ENCODE measurements at places on chromosomes 6 and 20.

DNA sequence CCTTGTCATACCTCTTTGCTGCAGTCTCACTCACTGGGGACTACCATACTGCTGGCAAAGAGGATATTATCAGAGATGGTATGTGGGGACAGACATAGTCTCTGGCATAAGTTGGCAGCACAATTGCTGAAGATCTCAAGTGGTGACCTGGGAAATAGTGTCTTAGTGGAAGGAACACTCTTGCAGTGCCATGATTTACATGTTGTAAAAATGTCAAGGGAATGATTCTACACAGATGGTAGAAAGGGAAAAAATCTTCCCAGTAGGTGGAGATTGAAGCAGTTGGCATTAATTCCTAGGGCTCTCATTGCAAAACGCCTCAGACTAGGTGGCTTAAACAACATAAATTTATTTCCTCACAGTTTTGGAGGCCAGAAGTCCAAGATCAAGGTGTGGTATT lies 662.2 kb downstream of the DHX35 start:
- no peak for DNase-seq

- peak; percentile 8 for DNase-seq
Observed at GRCh38 chr20:33401921-33402369, 626 bp upstream of the CDK5RAP1 start.

DNA sequence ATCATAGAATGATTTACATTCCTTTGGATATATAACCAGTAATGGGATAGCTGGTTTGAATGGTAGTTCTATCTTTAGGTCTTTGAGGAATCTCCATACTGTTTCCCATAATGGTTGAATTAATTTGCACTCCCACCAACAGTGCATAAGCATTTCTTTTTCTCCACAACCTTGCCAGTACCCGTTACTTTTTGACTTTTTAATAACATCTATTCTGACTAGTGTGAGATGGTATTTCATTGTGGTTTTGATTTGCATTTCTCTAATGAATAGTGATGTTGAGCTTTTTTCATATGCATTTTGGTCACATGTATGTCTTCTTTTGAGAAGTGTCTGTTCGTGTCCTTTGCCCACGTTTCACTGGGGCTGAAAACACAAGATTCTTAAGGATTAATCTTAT lies 107.3 kb downstream of the TINAG start:
- no peak for DNase-seq

- DNase-seq, result no peak
Observed at GRCh38 chr6:87116922-87117321, 22.0 kb upstream of the CGA start.

- DNase-seq, result no peak
Observed at GRCh38 chr20:51837876-51838420, 35.6 kb upstream of the SALL4 start.

- no peak for DNase-seq
Observed at GRCh38 chr20:56779452-56780143, 150.5 kb downstream of the TFAP2C start.

DNA sequence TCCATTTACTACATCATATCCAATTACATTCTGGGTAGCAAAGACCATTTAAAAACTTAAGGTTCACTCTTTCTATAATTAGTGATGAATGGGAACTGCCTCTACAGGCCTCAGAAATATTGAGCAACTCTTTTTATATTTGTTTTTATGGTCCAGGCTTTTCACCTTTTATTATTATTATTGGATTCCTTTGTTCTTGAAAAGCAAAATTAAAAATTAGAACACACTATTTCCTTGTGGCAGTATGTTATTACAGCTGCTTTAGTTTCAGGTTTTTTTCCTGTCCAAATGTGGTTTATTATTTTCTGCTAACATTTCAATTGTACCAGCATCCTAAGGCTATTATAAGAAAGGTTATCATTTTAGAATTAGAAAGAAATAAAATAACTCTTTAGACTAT lies 150.1 kb downstream of the FARS2 start:
- no peak for DNase-seq

GRCh38 chr6:3405679-3406078 lies 51.2 kb downstream of the SLC22A23 start:
- no peak for DNase-seq

- no peak for DNase-seq
Observed at GRCh38 chr6:46357591-46357990, 133.7 kb downstream of the RCAN2 start.

DNA sequence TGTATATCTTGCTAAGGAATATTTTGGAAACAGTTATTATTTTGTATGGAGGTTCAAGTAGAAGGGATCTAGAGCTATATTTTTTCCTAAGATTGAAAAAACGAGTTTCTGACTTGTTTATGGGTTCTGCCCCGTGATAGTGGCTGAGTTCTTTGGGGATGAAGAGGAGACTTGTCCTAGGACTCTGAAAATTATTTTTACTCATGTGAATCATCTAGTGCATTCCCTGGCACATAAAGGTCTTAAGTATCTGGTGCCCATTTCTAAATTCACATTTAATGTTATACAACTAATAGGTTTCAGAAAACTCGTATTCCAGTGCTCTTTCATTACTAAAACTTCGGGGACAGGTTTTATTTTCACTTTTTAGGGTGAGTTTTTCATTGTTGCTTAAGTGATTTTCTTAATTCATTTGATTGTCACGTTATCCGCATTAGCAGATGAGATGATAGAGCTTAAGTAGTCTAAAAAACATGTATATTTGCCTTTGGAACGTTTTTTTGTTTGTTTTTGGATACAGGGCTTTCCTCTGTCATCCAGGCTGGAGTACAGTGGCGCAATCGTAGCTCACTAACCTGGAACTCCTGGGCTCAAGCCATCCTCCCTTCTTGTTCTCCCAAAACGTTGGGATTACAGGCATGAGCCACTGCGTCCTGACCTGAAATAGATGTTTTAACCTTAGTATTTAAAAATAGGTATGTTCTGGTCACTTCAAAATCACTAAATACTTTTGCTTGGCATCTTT lies 2.1 kb downstream of the NFYA start:
- no peak for DNase-seq

DNA sequence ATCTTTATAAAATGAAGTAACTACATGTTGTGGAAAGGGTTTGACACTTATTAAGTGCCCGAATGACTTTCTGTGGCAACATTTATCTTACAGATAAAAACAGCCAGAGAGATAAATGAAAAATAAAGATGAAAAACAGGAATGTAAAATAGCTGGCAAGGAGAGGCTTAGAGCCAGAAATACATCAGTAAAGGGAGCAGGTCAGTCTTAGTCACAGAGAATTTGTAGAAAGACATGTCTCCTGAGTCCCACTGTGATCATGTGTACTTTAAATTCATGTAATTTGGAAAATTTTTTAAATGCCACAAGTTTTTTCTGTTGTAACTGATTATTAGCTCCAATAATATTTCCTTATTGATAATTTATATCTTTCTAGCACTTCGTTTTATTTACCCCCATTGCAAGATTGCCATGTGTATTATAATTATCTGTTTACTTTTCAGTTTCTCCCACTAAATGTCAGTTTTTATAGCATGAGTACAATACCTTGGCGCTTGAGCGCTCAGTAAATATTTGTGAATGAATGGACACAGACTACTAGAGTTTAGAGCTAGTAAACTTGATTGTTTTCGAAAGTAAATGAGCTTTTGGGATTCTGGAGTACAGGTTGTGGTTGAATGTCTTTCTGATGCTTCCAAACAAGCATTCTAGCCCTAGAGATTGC lies 15.2 kb downstream of the TAB2 start:
- DNase-seq, result no peak

GRCh38 chr6:13990796-13991195 lies 66.0 kb downstream of the RNF182 start:
- no peak for DNase-seq

- no peak for DNase-seq
Observed at GRCh38 chr20:17655865-17656479, 26.1 kb downstream of the RRBP1 start.

DNA sequence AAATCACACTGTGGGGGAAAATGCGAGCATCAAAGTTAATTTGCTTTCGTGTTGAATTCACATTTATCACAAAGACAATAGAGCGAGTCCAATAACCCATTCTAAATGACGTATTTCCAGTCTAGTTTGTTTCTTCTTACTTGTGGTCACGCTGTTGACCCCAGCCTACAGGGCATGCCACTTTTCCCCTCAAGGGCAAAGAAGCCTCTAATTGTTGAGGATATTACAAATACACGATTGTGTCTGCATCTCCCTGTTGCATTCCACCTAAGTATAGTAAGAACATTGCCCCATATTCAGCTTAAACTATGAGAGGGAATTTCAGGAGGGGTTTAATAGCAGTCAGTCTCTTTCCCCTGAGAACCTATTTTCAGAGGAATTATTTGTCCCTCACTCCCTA lies 37.4 kb upstream of the DSP start:
- DNase-seq, result no peak

GRCh38 chr20:14555676-14556075 lies 218.3 kb upstream of the FLRT3 start:
- no peak for DNase-seq

DNA sequence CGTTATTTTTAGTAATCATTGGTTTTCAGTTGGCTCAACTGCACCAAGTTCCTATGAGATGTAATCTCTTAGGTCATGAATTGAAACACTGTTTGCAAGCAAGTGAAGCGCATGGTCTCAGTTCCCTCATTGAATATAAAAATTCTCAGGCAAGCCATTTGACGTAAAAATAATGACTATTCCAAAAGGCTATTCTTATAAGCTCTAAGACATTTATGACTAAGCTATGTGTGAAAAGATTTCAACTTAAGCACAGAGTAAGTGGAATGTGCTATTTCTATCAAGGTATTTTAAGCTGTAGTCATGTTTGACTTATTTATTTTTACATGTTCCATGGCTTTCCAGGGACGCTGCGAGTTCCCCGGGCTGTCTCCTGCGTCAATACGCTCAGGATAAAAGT lies 248.5 kb downstream of the THBS2 start:
- DNase-seq, result no peak

- DNase-seq, result no peak
Observed at GRCh38 chr6:44662461-44663121, 275.1 kb downstream of the CDC5L start.

DNA sequence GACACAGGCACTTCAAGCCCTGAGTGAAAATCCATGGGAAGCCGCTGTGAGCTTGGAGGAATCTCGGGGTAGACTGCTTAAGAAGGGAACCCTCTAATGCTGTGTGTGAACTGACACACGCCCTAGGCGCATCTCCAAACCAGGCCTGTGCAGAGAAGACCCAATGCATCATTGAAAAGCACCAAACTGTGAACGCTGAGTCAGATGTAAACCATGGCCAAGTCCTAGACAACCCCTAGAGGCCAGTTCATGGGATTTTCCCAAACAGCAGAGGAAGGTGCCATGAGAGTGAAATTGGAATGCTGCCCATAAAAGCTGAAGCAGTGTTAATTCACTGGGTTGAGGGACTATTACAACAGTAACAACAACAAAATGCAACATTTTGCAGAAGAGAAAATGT lies 296.5 kb downstream of the SMOC2 start:
- DNase-seq, result no peak

DNA sequence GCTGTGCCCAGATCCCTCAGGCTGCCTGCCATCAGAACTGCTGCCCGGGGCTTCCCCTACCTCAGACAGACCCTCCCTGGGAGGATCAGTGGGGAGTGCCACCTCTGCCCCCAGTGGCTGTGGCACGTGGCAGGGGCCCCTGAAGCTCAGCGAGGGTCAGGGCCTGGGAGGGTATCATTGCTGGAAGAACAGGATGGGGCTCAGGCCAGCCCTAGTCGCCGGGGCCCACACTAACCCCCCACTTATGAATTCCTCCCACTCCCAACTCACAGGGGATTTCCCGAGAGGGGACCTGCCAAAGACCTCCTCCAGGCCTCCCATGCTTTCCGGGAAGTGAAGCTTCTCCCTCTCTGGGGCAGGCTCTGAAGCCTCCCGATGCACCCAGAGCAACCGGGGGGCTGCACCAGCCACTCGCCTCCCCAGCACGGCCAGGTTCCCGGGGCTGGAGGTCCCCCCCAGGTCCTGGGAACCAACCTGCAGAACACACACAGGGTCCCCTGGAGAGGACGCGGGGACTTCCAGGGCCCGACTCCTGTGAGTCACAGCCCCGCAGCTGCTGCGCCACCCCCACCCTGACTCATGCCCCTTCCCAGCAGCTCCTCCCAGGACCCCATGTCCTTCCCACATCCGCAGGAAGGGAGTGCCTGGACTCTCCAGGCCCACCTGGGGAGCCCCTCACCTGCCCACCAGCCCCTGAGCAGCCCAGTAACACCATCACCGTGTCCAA lies 2.5 kb downstream of the TNFRSF6B start:
- peak; percentile 61 for DNase-seq

DNA sequence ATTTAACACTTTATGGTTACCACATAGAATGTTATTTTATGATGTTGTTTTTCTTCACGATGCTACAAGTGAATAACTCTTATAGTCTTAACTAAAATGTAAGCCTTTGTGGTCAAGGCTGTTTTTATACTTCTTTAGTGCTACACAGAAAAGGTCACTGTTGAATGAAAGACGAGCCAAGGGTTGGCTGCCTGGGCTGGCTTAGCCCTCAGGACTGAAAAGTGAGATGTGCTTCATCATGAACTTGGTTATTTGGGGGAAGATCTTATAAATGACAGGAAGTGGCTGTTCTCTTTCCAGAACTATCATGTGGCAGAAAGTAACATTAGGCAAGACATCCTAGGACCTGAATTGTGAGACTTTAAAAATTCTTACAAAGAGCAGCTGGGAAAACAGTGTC lies 404.0 kb downstream of the BTBD3 start:
- DNase-seq, result no peak

GRCh38 chr6:104940238-104940892 lies 16.5 kb upstream of the LIN28B start:
- no peak for DNase-seq

DNA sequence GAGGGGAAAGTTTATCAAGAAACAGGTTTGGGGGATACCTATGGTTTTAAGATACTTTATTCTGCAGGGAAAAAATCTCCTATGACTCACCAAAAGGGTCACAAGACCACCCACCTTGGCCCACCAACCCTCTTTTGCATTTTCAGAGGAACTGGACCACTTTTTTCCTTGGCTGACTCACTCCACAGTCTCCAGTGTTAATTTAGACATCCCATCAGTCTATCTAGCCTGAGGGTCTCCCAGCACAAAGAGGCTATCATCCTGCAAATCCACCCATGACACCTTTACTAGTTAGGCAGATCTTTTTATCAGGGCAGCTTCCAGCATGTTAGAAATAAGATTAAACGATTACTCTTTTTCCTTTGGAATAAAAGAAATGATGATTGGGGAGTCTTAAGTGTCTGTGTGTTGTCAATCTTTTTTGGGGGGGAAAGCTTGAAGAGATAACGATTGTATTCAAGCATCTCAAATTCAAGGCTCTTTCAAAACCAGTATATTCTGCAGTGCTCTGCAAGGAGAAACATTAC lies 138.1 kb upstream of the RIN2 start:
- DNase-seq, result no peak

DNA sequence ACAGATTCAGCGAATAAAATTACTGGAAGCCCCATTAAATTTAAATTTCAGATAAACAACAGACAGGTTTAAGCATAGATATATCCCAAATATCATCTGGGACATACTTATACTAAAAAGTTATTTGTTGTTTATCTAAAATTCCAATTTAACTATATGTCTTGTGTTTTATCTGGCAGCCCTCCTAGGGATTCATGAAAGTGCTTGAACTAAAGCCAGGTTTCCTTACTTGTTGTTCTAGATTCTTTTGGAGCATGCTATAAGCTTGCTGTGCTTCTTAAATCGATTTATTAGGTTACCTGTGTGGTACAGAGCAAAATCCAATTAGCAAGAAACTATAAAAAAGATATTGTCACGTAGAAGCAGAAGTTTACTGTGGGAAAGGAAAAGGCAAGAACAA lies 202.5 kb upstream of the GMDS start:
- DNase-seq, result no peak
